ENCODE measurements at places on chromosomes 13 and 19.

DNA sequence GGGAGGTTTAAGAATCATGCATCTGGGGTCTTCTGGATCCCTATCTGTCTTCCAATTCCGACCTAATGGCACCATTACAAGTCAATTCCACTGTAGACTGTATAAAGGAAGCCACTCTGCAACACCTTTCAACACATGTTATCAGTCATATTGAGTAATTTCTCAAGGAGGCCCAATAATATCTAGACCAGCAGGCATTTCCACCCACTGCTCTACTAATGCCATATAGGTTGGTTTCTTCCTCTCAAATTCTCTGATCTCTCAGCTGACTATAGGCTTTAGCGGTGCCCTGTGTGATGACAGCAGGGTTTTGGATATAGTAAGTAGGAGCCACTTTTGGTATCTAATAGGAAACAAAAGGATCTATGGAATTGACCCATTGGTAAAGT lies 12.4 kb upstream of the ITM2B start:
- no peak for DNase-seq

DNA sequence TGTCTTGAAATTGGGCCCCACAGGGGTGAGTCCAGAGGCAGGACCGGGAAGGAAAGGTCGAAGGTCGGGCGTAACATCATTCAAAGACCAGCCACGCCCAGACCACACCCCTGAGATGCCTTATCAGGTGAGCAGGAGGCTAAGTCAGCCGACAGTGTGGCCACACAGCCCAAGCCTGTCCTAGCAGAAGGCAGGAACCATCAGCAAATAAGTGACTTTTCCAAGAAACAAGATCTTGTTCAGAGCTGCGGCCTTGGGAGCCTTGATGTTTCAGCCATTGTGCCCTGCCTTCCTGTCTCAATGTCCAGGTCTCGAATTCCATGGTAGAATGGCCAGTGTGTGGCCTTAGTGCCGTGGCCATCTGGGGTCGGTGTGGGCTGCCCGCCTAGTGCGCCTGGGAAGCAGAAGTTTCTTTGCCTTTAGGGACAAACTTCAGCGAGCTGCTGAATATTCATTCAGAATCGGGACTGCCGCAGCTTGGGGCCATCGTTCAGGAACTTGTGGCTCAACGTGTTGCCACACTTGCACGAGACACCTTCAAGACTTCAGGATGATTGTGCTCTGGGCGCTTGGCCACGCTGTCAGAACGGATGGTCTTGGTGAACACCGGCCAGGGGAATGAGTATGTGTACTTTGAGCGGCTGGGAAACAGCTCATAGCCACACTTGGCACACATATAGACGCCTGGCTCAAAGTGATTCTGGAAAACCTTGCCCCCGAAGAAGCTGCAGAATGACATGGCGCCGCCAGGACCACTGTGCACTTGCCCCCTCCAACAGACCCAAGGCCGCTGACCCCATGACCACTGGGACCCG lies 6.1 kb upstream of the IFNL4 start:
- DNase-seq, result no peak

GRCh38 chr19:55674841-55675660 lies at the start of gene EPN1:
TSS of gene EPN1 (plus strand) at chr19:55675226. CDS start at chr19:55678628, 3,402 bp downstream.
- DNase-seq, result peak; percentile 98

DNA sequence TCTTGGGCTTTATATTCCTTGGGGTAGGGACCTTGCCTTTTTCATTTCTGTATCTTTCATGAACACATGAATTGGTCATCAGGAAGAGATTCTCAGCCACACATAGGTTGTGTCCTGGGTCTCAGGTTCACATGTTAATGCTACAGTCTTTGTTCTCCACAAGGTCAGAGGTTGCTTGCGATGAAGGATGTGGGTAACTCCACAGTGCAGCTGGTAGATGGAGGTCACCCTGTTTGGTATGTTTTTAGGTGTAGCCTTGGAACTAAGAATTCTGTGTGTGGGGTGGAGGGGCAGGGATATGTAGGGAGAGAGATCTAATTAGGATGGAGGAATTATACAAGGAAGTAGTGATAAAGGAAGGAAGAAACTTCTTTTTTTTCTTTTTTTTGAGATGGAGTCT lies 23.2 kb downstream of the CEACAM1 start:
- DNase-seq, result no peak

DNA sequence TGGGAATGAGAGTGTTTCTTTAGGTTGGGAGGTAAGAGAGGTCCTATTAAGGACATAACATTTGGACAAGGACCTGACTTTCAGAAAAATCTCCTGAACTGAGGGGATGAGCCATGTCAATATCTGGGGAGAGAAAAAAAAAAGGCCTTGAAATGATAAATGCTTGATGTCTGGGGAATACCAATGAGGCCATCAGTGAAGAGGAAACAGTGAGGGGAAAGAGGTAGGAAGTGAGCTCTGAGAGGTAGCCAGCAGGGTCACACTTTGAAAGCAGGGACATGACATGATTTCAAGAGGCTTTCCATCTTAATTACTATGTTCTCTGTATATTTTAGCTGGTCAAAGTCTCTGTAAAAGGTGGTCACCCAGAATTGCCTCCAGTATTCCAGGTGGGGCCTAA lies 9.9 kb upstream of the UBE2L5 start:
- no peak for DNase-seq

DNA sequence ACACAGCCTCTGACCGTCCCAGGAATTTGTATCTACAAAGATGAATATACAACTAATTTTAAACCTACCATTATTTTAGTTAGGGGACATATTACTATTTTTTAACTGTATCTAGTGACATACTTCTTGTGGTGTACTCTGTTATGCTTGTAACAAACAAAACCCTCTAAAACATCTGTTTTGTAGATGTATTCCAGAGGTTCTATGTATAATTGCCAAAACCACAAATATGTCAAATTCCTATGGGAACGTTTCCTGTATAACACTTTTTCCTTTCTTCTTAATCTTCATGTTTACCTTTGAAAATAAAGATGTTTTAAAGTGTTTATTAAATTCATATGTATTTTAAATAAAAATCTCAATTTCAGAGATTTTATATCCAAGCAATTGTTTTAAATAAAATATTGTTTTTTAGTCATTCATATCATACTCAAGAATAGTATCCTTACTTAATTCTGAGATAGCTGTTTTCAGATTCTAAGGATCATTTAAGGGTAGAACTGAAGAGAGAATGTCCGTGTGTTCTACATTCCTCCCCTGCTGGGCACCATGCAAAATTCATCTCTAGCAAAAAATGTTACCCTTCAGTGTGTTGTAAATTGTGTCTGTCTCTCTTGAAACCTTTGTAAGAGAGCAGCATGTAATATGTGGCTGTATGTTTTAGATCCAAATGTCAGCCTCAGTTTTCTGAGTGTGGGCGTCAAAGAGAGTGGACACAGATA lies 1327.7 kb downstream of the EFNB2 start:
- DNase-seq, result no peak
